ENCODE measurements at places on chromosomes 6 and 20.
A peak's percentile ranks its signal among the peaks of the same experiment; 100 is the strongest.

DNA sequence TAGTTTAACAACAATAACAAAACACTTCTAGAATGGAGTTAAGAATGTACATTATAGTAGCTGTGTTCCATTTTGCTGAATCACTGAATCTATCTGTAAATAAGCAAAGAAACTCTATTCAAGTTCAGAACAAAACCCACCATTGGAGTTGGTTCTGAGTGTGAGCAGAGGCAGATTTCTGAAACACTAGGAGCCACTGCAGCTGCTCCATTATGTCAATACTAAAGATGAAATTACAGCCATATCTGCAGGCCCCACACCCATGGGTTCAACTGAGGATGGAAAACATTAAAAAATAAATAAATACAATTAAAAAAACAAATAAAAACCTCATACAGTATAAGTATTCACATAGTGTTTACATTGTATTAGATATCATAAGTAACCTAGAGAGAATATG lies 91.0 kb downstream of the REPS1 start:
- DNase-seq = no peak

DNA sequence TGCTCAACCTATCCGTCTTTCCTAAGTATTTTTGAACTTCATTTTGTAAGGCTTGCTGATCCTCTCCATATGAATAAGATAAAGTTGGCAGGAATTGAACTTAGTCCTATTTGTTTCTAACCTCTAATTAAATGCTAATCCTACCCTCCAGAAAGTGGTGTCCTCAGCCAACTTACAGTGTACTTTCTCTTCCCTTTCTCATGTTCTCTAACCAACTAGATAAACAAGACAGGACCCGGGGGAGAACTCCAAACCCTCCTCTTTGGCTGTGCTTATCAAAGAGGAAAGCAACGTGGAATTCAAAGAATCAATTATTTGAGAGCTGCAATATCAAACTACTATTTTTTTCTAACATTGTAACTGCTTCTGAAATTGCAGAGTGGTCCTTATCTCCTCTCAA lies 56.5 kb upstream of the NRSN1 start:
- DNase-seq = no peak

DNA sequence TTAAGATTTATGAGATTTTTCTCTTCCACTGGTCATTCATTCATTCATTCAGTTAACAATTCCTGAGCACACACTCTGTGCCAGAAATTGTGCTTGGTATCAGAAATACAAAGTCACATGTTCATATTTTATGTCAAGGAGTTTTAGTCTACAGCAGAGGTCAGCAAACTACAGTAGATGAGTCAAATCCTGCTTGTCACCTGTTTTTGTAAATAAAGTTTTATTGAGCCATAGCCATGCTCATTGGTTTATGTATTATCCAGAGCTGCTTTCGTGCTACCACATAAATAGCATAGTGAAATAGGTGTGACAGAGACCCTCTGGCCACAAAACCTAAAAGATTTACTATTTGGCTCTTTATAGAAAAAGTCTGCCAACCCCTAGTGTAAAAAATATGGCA lies 46.8 kb downstream of the THEMIS start:
- no peak for DNase-seq

DNA sequence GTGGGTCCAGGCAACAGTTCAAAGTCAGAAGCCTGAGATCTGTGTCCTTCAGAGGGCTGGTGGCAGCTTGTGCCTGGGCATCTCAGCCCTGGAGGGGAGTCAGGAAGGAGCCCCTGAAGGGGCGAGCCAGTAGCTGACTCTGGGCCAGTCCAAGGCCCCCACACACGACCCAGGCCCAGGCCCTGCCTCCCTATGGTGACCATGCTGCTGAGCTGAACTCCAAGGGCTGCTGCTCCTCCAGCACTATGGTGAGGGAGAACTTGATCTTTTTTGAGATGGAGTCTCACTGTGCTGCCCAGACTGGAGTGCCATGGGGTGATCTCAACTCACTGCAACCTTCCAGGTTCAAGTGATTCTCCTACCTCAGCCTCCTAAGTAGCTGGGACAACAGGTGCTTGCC lies 15.2 kb upstream of the CST3 start:
- no peak for DNase-seq

GRCh38 chr6:144993870-144994269 lies 708.7 kb downstream of the UTRN start:
- no peak for DNase-seq

- DNase-seq = no peak
Measured at GRCh38 chr6:37535759-37536490, 36.2 kb upstream of the CCDC167 start.

DNA sequence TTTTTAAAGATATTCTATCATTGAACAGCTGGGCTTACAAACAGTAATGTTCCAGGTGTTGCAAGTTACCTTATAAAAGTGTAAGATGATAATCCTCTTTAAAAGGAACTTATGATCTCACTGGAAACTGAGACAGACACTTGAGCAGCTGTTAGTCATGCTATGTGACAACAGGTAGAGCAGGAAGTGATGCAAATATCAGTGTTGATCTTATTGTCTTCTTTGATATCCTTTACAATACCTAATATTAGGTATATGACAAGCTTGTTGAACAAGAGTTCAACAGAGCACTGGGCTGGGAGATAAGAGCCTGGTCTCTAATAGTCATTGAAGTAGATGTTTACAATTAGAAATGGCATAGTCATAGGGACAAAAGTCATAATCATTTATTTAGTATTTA lies 150.0 kb downstream of the UBE3D start:
- no peak for DNase-seq

DNA sequence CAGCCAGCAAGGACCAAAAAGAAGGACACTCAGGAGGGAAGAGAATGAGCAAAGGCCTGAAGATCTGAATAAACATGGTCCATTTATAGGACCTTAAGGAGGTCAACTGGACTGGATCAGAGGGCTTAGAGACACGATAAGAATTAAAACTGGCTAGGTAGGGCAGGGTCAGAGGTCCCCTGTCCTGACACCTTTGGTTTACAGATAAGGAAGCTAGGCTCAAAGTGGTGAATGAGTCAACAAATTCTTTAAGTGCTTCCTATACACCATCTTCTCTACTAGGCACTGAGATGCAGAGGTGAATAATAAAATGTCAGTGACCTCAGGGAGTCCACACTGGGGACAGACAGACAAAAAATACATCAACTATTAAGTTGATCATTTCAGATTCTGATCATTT lies 70.3 kb downstream of the HIVEP2 start:
- DNase-seq = no peak

DNA sequence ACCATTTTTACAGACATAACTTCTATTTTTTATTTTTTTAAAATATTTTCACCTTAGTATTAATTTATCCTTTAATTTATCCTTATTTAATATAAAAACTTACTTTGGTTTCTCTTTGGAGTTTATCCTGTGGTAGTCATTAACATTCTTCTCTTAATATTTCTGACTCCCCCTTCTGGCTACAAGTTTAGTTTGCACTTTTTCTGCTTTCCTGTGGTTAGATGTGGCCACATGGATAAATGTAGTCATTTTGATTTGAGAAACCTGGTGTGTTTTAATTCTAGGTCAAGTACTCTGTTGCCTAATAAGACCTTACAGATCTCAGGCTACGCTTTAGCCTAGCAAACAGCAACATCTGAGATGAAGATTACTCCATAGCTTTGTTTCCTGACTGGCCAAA lies 1187.5 kb downstream of the HACE1 start:
- DNase-seq = no peak

DNA sequence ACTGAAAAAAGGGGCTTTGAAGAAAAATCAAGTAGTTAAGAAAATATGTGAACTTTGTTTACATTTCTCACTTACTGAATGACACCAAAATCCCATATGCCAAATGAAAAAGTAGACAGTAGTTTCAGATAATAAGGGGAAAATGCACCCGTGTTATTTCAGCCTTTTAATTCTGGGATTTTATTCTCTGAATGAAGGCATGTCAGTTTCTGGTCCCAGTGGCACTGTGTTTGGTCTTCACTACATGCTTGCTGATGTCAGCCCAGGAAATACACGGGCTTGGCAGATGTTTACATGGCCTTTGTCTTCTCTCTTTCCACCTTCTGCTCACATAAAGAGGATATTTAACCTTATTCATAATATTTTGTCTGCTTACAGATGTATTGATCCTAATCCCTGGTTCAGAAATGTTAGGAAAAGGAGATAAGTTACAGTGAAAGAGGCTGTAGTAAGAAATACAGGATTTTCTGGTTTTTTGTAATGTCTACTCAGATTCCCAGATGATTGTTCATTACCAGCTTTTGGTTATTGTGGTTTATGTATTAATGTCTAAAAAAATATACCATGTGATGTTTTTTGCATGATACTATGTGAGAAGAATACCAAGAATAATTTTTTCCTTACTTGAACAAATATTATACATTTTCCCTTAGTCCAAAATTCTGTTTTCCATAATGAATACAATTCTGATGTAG lies 27.7 kb downstream of the DSE start:
- peak; percentile 7 for DNase-seq

- DNase-seq = no peak
Measured at GRCh38 chr6:42786525-42786985, 4.7 kb downstream of the BICRAL start.

- no peak for DNase-seq
Measured at GRCh38 chr6:80319196-80319595, 212.7 kb downstream of the BCKDHB start.

- DNase-seq = no peak
Measured at GRCh38 chr6:71887744-71888230, 1.4 kb downstream of the RIMS1 start.

GRCh38 chr20:8443464-8444072 lies 311.5 kb downstream of the PLCB1 start:
- no peak for DNase-seq

DNA sequence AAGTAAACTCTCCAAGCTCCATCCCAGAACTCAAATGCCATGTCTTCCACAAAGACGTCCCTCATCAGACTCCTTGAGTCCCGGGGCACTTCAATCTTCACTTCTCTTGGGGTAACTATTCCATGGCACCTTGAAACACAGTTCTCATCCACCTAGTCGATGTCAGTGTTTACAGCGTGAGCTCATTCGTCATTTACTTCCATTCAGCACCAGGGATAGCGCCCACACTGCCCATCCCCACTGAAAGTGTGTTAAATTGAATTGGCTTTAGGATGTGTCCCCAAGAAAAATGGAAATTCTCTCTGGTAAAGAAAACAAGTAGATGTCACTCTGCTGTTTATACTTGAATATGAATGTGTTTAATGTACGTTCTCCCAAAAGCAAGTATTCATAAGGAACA lies 31.3 kb downstream of the KCNK15 start:
- DNase-seq = no peak
